ENCODE measurements at places on chromosomes 13 and 19.

- no peak for ATAC-seq
Observed at GRCh38 chr13:29909081-29909730, 58.8 kb upstream of the UBL3 start.

DNA sequence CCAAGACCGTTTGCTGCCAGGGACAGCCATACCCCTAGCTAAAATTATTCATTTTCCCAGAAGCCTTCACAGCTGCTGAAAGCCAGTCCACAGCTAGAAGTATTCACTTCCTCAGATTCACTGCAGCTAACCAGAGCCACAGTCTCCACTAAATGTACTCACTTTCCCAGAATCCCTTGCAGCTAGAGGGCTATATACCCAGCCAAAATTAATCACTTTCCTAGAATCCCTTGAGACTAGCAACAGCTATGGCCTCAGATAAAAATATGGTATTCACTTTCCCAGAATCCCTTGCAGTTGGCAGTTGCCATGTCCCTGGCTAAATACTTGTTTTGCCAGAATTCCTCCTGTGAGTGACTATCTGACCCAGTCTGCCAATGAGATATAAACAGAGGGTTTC is 13.8 kb upstream of the MEIS3 start:
- ATAC-seq: no peak

- no peak for ATAC-seq
Observed at GRCh38 chr13:51684076-51684475, 99.8 kb downstream of the WDFY2 start.

- no peak for ATAC-seq
Observed at GRCh38 chr19:47492571-47493377, 8.8 kb upstream of the KPTN start.

DNA sequence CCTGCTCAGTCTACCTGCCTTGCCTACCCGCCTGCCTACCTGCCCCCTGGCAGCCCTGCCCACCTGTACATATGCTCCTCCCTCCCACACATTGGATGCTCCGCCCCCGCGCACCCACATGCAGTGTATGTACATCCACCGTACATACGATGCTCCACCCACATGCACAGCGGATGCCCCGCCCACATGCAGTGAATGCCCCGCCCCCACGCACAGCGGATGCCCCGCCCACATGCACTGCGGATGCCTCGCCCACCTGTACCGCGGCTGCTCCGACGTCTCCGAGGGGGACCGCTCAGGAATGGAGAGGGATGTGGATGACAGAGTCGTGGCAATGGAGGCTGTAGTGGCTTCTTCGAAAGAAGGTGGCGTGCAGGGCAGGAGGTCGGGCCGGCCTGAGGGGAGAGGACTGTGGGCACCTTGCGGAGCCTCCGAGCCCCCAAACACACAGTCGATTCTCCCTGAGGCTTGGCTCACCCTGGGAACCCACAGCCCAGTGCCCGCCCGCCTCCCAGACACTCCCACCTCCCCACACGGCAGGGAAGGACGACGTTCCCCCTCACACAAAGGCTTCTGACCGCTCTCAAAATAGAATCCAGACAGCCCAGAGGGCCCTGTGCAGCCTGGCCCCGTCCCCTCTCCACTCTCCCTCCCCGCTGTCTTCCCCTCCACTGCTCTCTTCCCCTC is 16.5 kb upstream of the CACTIN start:
- ATAC-seq: peak; percentile 20

DNA sequence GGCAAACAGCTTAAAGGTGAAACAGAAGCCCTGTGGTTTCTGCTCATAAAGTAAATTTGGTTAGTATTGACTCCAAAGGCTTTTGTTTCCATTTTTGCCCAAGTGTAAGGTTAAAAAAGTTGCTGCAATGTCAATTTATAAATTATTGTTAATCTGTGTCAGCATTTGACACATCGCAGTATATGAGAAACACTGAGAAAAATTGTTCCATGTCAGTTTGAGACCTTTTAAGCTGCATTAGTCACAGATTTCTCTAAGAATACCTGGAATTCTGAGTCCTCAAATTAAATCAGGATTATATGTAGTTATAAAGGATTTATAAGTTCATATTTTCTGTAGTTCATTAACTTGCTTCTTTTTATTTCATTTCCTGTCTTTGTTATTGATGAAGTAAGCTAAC is 78.8 kb downstream of the FGF14 start:
- ATAC-seq: no peak

DNA sequence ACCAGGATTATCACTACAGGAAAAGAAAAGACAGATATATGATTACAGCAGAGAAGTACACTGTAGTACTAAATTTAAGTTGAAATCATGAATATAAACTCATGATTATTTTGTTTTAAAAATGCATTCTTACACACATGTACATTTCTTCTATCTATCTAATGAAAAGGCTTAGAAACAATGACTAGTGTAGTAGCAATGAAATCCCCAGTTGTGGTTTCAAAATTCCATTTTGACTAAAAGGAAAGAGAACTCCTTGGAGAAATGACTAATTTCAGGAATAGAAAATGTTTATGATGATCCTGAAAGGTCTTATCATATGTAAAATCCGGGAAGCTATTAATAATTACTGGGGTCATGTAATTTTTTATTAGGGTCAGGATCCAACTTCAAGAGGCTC is 195.0 kb upstream of the STARD13 start:
- no peak for ATAC-seq

DNA sequence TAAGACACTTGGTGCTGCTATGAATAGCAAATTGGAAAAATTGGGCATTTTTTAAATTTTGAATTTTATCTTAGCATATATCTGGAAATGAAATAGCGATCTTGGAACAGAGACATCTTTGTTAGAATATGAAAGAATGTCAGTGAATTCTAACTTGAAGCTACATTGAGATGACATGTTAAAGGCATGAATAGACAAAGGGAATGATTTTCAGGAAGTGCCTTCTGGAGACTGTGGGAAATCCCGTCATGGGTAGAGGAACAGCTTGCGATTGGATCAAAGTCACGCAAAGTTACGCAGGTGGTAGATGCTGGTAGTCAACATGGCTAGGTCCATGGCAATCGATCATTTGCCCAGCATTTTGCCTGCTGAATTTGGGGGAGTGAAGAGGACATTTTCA is 43.5 kb downstream of the LRCH1 start:
- ATAC-seq: no peak

DNA sequence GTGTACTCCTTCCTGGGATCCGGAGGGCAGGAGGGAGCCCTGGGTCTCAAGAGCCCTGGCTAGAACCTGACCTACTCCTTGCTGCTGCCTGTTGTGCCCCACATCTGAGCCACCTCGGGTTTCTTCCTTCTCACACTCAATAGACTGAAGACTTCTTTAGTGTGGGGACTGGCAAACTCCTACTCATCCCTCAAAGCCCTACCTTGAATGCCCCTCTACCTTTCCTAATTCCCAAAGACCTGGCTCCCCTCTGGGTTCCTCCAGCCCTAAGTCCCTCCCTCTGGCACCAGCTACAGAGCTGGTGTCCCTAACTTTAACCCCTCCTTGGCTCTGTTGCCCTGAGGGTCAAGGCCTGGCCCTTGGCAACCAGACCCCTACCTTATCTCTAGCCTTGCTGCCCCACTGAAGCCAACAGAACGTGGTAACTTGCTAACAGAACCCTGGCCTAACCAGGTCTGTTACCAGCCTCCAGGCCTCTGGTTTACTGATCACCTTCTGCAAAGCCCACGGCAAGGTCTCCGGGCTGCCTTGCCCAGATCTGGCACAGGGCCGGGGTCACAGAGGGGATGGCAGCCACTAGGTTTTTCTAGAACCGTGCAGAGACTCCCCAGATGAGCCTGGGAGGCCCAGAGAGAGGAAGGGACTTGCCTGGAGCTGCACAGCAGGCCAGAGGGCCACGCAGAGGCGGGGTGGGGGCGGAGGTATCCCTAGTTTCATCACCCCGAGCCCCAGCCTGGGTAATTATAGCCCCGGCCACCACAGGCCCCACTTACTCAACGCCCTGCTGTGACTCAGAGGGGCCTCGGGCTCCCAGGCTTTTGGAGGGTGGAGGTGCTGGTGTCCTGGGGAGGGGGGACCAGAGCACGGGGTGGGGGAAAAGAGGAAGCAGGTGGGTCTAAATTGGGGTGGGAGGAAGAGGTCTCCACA is 15.3 kb downstream of the ZBTB7A start:
- peak; percentile 25 for ATAC-seq

DNA sequence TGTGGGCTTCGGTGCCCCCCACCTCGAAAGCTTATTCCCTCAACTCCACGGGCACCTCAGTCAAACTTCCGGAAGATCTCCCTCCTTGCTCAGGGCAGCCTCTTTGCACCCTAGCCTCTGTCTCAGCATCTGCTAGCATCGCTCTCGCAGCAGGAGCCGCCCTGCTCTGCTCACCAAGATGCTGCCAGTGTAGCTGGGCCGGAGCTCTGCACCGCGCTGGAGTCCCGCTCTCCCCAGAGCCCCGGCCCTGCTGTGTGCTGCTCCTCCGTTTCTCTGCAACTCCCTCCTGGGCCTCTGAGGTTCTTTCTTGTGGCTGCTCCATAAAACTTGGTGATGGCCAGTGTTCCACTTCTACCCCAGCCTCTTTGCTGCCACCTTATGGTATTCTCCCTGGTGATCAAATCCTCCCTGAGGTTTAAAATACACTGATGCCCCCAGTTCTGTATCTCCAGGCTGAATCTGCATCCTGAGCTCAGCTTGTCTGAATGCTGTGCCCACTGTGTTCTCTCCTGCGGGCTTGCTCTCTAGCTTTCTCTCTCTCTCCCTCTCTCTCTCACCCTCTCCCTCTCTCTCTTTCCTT is 198.0 kb downstream of the UQCRFS1 start:
- ATAC-seq: no peak

Measured in motor neuron (in vitro differentiated cells).